NCI-H1436 treated with DMSO at 0.1 percent for 48 hours (cell line): ENCODE measurements at places on chromosomes 11 and 22.

GRCh38 chr11:72058416-72059034 lies 21.8 kb downstream of the NUMA1 start:
- no peak for DNase-seq

DNA sequence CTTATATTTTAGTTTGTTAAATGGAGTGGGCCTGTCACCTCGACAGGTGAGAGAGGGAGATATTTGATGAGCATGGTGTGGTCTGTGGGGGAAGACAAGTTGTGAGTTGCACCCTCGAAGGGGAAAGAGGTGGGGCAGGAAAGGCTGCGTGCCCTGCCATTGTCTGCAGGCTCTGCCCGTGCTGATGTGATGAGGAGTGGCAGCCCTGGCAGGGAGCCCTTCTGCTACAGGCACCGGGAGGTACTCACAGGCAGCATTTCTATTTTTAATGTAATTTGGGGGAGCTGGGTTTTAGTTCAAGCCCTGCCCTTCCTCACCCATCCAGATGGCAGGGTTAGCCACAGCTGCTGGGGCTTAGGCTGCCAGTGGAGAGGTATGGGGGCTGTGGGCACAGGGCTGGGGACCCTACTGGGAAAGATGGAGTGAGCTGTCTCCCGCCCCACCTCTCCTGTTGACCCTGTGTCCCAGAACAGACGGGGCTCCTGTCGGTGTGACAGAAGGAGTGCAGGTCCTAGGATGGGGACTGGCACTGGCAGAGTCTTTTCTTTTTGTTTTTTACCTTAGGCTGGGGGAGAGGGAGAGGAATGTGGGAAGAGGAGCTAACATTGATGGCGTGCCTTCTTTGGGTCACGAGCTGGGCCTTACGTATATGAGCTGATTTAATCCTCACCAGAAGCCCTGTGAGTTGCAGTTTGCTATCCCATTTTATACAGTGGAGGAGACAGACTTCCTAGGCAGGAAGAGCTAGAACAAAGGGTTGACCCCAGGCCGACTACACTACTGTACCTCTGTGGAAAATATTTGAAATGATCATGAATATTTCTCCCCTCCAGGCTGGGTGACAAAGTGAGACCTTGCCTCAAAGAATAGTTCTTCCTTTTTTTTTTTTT lies 51.6 kb downstream of the CEP164 start:
- DNase-seq, result no peak

- DNase-seq, result no peak
Measured at GRCh38 chr11:64250415-64251015, 815 bp upstream of the PLCB3 start.

DNA sequence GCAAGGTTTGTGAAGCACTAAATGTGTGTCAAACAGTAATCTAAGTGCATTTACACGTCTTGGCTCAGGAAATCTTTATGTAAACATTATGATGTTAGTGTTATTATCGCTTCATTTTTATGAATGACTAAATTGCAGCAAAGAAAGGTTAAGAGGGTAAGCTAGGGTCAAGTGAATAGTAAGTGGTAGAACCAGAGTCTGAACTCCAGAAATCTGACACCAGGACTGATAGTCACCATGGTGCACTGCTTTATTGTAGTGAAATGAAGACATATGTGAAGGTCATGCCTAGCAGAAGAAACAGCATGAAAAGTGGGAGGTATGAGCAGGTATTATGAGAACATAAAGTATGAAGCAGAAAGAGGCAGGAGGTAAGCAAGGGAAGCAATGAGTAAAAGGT lies 368.7 kb upstream of the TENM4 start:
- no peak for DNase-seq

GRCh38 chr11:10858439-10859325 lies 829 bp upstream of the ZBED5 start:
- DNase-seq, result no peak

GRCh38 chr11:60118338-60118737 lies 29.9 kb downstream of the MS4A2 start:
- DNase-seq, result no peak

DNA sequence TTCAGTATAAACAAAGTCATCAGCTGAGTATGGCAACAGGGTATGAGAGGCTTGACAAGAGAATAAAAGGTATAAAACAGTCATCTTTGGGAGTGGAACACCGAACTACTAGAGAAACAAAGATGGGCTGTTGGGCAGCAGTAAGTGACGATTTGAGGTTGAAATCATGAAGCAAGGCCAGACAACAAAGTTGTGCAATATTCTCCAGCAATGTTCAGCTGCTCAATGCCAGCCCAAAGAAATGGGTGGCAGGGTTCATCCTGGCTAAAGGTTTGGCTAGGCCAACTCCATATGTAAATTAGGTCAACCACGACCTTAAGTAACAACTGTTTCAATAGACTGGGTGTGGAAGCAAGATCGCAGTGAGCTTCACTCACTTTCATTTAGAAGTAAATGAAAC lies 6.2 kb downstream of the APIP start:
- no peak for DNase-seq

- no peak for DNase-seq
Measured at GRCh38 chr22:29804985-29805384, 33.1 kb downstream of the ASCC2 start.

GRCh38 chr22:24841261-24841660 lies 35.2 kb downstream of the SGSM1 start:
- no peak for DNase-seq
